Fibroblast of skin of left quadriceps (primary cell): ENCODE measurements at places on chromosomes 1 and 21.
A peak's percentile ranks its signal among the peaks of the same experiment; 100 is the strongest.

GRCh38 chr1:245860657-245861544 is 646.2 kb downstream of the SMYD3 start:
- DNase-seq = peak; percentile 88

- no peak for DNase-seq
These were observed 10.9 kb upstream of the AGPAT3 start for GRCh38 chr21:43853851-43854772.

DNA sequence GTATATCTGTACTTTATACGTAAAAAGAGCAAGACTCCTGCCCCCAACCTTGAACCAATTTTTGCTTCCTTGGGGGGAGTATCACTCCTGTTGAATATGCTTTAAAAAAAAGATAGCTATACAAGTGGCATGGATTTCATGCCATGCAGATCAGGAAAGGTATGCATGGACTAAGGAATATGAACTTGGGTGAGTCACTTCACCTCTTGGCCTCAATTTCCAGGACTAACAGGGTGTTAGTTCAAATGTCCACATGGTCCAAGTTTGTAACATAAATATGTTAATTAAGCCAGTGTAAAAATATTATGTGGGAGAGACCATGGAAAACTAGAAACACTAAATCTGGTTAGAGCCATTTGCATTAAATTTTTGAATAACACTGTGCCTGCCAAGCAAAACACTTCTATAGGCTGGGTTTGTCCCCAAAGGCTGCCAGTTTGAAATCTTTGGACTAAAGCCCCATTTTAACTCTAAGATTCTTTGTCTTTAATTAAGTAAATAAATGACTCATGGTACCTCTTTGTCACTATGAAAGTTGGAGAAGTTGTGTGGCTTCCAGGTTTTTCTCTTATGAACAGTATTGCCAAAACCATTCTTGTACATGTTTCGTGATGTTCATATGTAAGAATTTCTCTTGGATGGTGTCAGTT is 33.1 kb downstream of the FAM177B start:
- no peak for DNase-seq

- DNase-seq = no peak
These were observed 21.8 kb downstream of the ELK4 start for GRCh38 chr1:205610036-205610435.

GRCh38 chr1:220810179-220810653 is 23.5 kb downstream of the MTARC1 start:
- peak; percentile 47 for DNase-seq

GRCh38 chr1:86156566-86157455 is at the start of gene COL24A1:
Gene COL24A1, minus strand, starts transcription at chr1:86156772. Its CDS starts 376 bp downstream, at chr1:86156396.
- no peak for DNase-seq

DNA sequence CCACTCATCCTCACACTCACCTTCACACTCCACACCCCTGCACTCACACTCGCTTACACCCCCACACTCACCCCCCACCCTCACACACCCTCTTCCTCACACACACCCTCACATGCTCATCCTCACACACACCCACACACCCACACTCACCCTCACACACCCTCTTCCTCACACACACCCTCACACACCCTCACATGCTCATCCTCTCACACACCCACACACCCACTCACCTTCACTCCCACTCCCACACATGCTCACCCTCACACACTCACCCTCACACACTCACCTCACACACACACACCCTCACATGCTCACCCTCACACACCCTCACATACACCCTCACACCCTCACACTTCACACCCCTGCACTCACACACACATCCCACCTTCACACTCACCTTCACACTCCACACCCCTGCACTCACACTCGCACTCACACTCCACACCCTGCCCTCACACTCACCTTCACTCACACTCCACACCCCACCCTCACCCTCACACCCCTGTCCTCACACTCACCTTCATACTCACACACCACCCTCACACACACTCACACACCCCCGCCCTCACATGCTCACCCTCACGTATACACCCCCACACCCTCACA is 42.6 kb upstream of the EDN2 start:
- no peak for DNase-seq

GRCh38 chr1:212638492-212639151 is 30.1 kb downstream of the ATF3 start:
- peak; percentile 84 for DNase-seq
